Heart right ventricle (tissue), 16 donors: ENCODE measurements at places on chromosomes 5 and 9.
A peak's percentile ranks its signal among the peaks of the same experiment; 100 is the strongest.

DNA sequence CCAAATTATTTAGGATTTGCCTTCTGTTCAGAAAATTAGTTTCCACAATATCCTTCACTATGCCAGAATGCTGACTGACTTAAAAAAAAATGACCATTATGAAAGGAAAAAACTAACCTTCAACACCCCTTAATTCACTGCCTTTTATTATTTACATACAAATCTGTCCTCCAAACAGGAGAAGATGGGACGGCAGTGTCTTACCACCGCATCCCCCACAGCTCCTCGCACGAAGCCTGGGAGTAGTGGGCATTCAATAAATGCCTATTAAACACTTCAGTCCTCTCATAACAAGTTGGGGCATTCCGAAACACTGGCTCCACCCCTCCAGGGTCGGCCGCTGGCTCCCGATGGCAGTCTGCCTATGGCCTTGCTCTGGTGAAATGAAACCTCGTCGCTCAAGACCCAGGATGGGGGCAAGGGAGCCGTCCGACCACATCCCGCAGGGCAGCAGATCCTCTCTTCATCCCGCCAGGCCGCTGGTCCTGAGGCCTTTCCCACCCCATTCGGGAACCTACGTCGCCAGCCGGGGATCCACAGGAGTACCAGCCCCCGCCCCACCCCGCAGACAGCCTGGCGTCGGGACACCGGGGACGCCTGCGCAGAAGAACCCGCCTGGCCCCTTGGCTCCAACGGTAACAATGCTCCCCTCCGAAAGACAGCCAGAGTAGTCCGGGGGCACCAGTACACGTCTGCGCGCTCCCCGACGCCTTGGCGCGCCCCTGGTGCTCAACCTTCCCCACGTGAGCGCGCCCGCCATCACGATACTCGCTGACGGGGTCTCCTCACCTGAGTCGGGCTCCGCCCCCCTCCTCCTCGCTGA is 613 bp downstream of the ZBTB5 start:
- H3K4me1 ChIP-seq, result peaks cover 36% of the 10 kb centered on the region
- peak overlapping the region; percentile 93 for H3K4me3 ChIP-seq
- H3K27me3 ChIP-seq, result no peaks in the 10 kb centered on the region
- peak overlapping the region; percentile 95 for H3K27ac ChIP-seq
- DNase-seq, result peak; percentile 77

GRCh38 chr5:156402387-156402921 is 75.5 kb downstream of the SGCD start:
- H3K36me3 ChIP-seq, result no peaks in the 10 kb centered on the region
- no peaks in the 10 kb centered on the region for H3K27me3 ChIP-seq
- H3K4me3 ChIP-seq, result no peak overlapping the region

DNA sequence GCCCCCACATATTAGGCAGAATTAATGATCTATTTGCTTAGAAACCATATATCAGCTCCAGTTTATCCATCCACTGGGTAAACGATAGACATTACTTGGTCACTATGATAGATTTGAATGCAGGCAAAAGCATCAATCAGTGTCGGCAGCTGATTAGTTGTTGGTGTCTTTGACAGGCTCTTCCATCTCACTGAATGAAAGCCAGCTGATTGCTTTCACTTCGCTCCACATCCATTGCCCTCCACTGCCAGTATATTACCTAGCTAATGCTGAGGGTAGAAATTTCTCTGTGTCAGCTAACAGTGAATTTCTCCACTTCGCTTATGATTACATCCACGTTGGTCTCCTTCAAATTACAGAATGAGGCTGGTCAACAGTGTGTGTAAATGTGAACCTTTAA is 821.3 kb upstream of the TYRP1 start:
- no peak overlapping the region for H3K27ac ChIP-seq
- H3K36me3 ChIP-seq, result no peaks in the 10 kb centered on the region
- H3K27me3 ChIP-seq, result no peaks in the 10 kb centered on the region
- H3K4me3 ChIP-seq, result no peak overlapping the region
- no peak for DNase-seq

DNA sequence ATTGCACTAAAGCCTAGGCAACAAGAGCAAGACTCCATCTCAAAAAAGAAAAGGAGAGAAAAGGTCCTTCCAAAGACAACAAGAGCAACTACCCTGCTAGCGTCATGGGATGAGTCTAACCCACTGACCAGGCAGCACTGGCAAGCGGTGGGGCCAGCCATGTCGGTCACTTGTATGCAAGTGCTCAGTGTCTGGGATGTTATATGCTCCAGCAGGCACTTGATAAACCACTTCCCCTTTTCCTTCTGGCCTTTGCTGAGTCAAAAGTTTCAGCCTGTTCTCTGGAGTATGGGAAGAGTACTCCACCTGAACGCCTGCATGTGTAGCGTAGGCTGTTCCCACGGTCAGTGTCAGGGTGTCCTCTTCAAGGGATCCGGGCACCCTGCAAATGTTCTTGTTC is 9.2 kb upstream of the MXD3 start:
- DNase-seq, result no peak
- no peaks in the 10 kb centered on the region for H3K27me3 ChIP-seq
- no peak overlapping the region for H3K27ac ChIP-seq
- no peaks in the 10 kb centered on the region for H3K36me3 ChIP-seq
- H3K4me3 ChIP-seq, result no peak overlapping the region
- H3K4me1 ChIP-seq, result no peaks in the 10 kb centered on the region

DNA sequence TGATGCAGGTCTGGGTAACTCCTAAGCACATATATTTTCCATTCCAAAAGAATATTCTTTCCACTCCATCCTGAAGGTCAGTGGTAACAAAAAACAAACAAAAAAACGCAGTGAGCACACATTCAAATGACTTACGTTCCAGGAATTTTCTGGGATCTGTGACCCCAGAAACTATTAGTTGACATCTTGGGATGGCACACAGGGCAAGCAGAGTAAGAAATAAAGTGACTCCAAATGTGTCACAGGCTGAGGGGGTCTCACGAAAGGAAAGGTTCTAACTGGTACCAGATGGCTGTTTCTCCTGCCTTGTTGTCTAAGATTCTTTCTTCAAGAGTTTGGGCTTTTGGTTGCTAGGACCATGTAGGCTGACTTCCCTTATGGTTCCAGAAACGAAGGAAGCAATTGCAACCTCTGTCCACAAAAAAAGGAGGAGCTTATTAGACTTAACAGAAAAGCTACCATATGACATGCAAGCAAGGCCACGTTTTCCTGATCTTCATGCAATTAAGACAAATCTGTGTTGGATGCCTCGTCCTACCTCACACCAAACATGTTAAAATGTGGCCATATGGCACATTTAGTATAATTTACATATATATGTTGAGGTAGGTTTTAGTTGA is 32.7 kb downstream of the PTGS1 start:
- peaks cover 6% of the 10 kb centered on the region for H3K27me3 ChIP-seq
- DNase-seq, result no peak
- no peaks in the 10 kb centered on the region for H3K36me3 ChIP-seq
- no peak overlapping the region for H3K4me3 ChIP-seq

- DNase-seq, result no peak
- H3K27me3 ChIP-seq, result no peaks in the 10 kb centered on the region
- H3K4me1 ChIP-seq, result no peaks in the 10 kb centered on the region
- no peak overlapping the region for H3K4me3 ChIP-seq
- H3K36me3 ChIP-seq, result no peaks in the 10 kb centered on the region
Observed at GRCh38 chr5:100026606-100027005, 508.6 kb upstream of the FAM174A start.

DNA sequence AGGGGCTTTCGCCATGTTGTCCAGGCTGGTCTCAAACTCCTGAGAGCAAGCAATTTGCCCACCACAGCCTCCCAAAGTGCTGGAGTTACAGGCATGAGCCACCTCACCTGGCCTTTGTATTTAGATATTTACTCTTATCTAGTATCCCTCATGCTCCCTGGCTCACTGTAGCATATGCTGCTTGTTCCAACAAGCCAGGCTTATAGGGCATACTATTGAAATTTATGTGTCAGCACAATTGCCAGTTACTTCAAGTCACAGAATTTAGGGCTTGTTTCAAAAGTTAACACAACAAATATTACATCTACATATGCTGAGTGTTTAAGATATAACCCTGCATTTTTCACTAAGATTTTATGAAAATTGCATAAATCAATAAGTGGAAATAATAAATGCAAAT is 469.2 kb upstream of the ZNF608 start:
- no peak overlapping the region for H3K27ac ChIP-seq
- DNase-seq, result no peak
- H3K36me3 ChIP-seq, result no peaks in the 10 kb centered on the region
- H3K4me1 ChIP-seq, result no peaks in the 10 kb centered on the region

DNA sequence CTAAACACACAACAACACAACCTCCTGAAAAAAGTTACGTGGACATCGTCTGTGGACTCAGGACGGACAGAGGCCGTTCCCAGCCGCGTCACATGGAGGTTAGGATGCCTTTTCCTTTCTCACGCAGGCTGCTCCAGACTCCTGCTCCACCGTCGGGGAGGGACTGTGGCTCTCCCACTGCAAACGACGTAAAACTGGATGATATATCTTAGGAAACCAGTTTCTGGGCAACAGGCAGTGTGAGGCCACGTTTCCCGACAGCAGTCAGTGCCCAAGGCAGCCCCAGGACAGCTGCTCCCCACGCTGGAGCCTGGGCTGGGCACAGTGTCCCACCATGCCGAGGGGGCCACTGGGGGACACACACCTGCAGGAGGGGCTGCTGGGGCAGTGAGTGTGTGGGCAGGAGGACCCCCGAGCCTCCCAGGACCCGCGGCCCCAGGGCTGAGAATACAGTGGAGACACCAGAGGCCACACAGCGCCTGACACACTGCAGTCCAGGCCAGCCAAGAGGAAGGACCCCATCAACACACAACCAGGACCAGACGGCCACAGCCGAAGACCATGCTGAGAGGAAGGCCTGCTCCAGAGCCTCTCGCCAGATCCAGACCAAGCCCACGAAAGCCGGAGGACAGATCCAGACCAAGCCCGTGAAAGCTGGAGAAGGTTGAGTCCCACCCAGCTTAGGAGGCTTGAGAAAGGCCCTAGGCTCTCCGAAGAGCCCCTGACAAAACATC is 26.2 kb downstream of the EXD3 start:
- no peak overlapping the region for H3K4me3 ChIP-seq
- no peak overlapping the region for H3K27ac ChIP-seq
- no peaks in the 10 kb centered on the region for H3K36me3 ChIP-seq
- no peaks in the 10 kb centered on the region for H3K4me1 ChIP-seq
- no peaks in the 10 kb centered on the region for H3K27me3 ChIP-seq
